ENCODE measurements at places on chromosomes 6 and 20.

- DNase-seq: no peak
Measured at GRCh38 chr6:107554918-107555317, 65.0 kb downstream of the SOBP start.

- DNase-seq: no peak
Measured at GRCh38 chr20:1857466-1857865, 37.7 kb upstream of the SIRPA start.

DNA sequence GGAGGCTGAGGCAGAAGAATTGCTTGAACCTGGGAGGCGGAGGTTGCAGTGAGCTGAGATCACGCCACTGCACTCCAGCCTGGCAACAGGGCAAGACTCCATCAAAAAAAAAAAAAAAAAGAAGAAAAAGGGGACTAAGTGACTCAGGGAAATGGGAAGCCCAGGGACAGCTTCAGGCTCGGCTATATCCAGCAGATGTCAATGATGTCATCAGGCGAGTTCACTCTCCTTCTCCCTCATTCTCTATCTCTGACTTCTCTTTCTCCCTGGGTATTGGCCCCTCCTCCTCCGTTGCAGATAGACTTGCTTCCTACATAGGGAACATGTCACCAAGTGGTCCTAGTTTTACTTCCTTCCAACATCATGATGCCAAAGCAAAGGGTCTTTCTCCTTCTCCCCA, 316.8 kb downstream of the TFAP2C start:
- no peak for DNase-seq

GRCh38 chr6:111606620-111607115, 990 bp upstream of the TRAF3IP2 start:
- DNase-seq: no peak

GRCh38 chr20:31877684-31878083, 7.2 kb downstream of the TTLL9 start:
- DNase-seq: no peak
